ENCODE measurements at places on chromosomes 11 and 22.

GRCh38 chr22:44860311-44860710 is 107.9 kb downstream of the ARHGAP8 start:
- no peak for DNase-seq

- no peak for DNase-seq
Observed at GRCh38 chr11:116062490-116063171, 558.4 kb upstream of the CADM1 start.

GRCh38 chr11:19013181-19013857 is 47.2 kb downstream of the MRGPRX2 start:
- no peak for DNase-seq

GRCh38 chr11:2730272-2731129 is 30.7 kb upstream of the KCNQ1OT1 start:
- DNase-seq, result no peak

DNA sequence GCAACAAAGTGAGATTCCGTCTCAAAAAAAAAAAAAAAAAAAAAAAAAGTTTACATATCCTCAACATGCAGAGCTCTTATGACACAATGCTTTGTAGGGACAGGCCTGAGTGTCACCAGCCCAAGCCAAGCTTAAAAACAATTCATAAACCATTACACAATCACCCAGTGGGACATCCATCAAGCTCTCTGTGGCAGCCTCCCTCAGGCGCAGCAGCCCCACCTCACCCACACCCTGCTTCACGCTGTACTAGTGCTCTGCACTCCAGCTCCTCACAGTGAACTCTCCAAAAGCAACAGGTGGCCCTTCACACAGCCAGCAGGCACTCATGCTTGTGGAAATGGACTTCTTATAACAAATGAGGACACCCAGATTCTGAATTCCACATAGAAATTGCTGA is 3.5 kb upstream of the FOXRED2 start:
- DNase-seq, result no peak

- DNase-seq, result no peak
Observed at GRCh38 chr22:20576445-20576816, 69.0 kb downstream of the MED15 start.

DNA sequence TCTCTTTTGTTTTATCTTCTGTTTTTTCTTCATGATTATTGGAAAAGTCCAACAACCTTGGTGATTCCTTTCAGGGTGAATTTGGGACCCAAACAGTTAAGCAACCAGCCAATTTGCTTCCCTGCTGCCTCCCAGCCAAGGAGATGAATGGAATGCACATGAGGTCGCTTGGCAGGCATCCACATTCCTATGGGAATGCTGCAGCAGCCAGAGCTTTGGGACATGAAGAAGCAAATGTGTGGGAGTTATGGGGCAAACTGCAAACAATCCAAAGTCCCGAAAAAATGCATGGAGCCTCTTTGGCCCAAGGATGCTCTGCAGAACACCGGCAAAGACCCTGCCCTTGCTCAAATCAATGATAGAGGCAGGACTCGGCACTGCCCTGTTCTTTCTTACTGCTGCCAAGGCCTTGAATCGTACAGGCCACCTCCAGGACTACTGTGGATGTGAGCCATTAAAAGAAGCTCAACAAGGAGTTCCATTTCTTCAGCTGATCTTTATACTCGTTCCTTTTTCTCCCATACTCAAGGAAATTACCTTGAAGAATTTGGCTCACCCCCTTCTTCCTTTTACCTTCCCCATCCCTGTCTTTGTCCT is 117.3 kb upstream of the TEAD1 start:
- DNase-seq, result no peak

DNA sequence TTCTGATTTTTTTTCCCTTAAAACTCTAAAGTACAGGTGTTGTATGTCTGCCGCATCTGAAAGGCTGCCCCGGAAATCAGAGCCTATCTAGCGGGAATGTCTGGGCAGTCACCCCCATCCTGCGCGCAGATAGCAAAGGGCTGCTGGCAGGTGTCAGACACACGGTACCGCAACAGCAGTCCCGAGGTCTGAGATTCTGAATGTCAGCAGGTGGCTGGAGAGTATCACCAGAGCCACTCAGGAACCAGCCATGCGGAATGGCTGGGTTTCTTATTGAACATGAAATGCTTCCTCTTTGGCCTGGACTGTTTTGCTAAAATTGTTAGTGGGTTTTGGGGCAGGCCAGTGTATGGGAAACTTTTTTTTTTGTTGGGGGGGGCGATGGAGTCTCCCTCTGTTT is 53.3 kb downstream of the CERK start:
- no peak for DNase-seq

DNA sequence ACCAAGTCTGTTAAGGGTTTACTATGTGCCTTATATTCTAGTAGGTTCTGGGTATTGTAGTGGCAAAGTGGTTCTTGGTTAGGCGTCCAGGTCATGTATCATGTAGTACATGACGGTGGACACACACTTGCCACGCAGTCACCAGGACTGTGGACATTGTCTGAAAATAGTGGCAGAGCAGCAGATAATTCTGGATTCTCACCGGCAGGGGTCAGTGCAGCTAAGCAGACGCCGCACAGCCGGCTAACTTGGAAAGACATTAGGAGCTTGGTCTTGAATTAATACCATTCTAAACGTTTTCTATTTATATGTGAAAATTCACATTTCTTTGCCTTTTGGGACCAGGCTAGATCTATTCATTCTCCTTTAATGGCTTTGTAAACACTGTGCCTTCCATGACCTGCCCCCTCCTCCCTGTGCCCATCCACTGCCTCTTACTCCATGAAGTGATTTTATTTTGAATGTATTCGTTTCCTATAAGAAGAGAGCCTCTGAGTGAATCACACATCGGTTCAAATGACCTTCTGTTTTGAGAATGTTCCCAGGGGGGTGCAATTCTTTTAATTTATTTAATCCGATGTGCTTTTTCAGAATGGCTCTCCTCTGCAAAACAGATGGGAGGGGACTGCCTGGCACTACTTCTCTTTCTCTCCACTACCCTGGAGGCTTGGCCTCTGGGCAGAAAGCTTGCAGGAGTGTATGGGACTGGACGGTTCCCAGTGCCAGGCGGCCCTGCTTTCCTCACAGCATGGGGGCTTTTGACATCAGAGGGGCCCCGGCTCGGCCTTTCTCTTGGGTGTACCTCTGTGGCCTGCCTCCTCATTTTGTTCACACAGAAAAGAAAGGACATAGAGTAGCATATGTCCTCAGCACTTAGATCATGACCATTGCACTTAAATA is 378.0 kb downstream of the NTM start:
- DNase-seq, result no peak

GRCh38 chr22:41913842-41914534 is 886 bp downstream of the SHISA8 start:
- DNase-seq, result no peak

DNA sequence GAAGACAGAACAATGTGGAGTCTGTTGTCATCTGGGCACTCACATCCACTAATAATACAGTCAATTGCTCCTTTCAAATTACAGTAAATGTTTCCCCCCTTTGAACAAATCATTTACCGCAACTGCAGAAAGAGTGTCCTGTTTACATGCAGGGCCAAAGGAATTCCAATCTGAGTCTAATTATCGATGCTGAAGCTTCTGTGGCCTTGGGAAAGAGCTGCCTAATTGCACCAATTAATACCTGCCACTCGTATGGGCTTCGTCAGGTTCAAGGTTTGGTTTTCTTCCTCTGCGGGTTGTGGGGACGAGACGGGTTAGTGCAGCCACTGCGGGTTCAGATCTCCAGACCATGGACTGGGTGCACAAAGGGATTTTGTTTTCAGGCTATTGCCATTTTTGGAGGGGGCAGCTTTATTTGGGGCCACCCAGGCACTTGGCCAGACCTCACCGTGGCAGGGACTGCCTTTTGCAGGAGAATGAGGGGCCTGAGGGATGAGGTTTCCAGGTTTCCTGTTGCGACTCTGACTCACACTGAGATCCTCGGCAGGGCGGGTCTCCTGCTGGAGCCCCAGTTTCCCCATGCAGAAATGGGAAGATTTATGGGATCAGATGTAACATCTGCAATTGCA is 147.6 kb downstream of the MIAT start:
- no peak for DNase-seq

DNA sequence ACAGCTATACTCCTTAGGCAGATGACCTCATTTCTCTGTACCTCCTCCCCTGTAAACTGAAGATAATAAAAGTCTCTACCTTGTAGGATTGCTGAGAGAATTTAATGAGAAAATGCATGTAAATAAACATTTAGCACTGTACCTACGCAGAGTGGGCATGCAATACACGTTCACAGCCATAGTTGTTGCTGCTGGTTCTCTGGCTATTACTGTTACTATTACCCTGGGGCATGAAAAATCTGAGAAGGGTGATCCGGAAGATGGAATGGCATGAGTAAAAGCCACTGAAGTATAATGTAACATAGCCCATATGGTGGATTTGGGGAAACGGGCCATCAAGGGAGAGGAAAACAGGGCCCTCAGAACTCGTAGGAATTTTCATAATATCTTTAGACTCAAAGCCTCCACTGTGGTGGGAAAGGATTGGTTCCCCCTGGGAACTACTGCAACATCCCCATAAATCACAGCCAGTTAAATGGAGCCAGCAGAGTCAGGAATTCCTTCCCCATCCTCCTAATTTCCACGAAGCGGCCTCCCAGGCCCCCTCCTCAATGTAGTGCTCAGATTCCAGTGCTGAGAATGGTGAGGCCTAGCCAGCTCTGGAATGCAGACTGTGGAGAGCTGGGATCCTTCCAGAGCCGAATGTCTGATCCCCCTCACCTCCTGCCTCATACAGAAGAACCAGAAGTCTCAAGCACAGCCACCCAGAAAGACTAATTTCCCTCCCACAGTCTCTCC is 205.3 kb downstream of the MN1 start:
- DNase-seq, result no peak

- DNase-seq, result no peak
Observed at GRCh38 chr22:46224898-46225290, 25.2 kb downstream of the CDPF1 start.

GRCh38 chr11:114251815-114252337 is 44.3 kb upstream of the NNMT start:
- DNase-seq, result no peak

- DNase-seq, result no peak
Observed at GRCh38 chr11:130814440-130815096, 101.7 kb downstream of the SNX19 start.
